ENCODE measurements at places on chromosomes 7 and 10. TPM values are rescaled to one million over a fixed set of nuclear protein-coding genes. Genes with fewer than 3 reads are reported as not detected.

The FBXL13 gene
- 0.24 TPM for total RNA-seq

- no peak for DNase-seq
- H3K36me3 ChIP-seq = no peaks in the 10 kb centered on the region
- no peak overlapping the region for H3K4me3 ChIP-seq
- no peak overlapping the region for H3K27ac ChIP-seq
- no peaks in the 10 kb centered on the region for H3K27me3 ChIP-seq
Observed at GRCh38 chr7:121182902-121183301, 145.9 kb upstream of the WNT16 start.

The MYOF gene
- 3.4 TPM for total RNA-seq

DNA sequence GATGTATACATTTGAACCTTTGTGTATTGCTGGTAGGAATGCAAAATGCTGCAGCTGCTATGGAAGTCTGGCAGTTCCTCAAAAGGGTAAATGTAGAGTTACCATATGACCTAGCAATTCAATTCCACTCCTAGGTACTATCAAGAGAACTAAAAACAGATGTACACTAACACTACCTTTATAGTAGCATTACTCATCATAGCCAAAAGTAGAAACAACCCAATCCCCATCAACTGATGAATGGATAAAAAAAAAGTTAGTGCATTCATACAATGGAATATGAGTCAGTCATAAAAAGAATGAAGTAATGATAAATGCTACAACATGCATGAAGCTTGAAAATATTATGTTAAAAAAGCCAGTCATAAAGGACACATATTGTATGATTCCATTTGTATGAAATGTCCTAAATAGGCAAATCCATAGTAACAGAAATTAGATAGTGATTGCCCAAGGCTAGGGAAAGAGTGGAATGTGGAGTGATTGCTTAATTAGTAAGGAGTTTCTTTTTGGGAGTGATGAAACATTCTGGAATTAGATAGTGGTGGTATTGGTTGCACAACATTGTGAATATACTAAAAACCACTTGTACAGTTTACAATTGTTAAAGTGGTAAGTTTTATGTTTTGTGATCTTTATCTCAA, 96.4 kb upstream of the AOAH start:
- DNase-seq = no peak
- H3K4me3 ChIP-seq = no peak overlapping the region
- H3K27me3 ChIP-seq = no peaks in the 10 kb centered on the region

The SLC25A40 gene
- 6.1 TPM for total RNA-seq

DNA sequence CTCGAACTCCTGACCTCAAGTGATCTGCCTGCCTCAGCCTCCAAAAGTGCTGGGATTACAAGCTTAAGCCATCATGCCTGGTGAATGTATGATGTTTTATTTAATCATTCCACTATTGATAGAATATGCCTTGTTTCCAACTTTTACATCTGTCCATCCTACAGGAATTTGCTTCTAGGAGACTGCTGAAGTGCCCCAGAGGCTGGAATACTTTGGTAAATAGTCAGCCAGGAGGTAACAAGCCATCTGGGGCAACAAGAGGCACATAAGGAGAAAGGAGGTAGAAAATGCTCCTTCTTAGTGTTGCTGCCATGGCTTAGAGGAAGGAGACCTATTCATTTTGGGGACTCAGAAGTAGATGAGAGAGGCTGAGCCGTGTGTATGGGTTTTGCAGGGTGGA, 14.8 kb downstream of the PLCE1 start:
- H3K4me1 ChIP-seq = no peaks in the 10 kb centered on the region
- H3K4me3 ChIP-seq = no peak overlapping the region
- H3K27me3 ChIP-seq = no peaks in the 10 kb centered on the region
- H3K27ac ChIP-seq = no peak overlapping the region
- no peak for DNase-seq
- no peaks in the 10 kb centered on the region for H3K36me3 ChIP-seq

DNA sequence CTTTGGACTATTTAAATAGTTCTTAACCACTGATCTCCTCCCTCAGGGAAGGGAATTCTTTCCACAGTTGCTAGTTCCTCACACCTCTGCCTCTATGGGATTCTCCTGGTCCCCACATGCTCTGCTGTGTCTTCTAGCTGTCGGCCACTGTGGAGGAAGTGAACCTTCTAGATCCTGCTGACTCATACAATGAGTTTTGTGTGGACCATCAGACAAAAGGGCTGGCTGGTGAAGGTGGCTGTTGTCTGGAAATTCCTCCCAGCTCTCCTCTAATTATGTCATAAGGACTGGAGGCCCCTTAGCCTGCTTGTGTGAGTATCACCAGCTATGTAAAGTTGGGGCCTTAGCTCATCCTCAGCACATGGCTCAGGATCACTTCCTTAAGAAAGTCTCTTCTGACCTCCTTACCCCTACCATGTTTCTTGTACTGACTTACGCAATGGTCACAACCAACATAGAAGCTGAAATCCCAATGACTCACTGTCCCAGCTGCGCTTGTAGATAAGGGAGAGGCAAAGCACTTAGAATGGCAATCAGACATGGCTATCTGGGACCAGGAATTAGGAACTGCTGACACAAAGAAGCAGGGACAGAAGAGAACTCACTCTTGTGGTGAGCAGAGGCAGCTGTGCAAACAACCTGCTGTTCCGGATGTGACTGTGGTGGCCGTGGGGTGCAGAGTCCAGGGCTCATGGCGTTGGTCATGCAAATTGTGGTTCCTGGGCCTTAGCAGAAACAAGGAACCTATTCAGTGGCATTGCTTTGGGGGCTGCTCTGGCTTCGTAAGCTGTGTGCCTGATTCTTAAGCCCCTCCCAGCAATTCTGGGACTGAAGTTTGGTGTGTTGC, 2.5 kb upstream of the MACC1 start:
- H3K36me3 ChIP-seq = no peaks in the 10 kb centered on the region
- no peaks in the 10 kb centered on the region for H3K4me1 ChIP-seq
- peak; percentile 56 for DNase-seq

GRCh38 chr7:157472311-157473050, 135.7 kb downstream of the DNAJB6 start:
- no peak for DNase-seq
- no peak overlapping the region for H3K27ac ChIP-seq
- no peaks in the 10 kb centered on the region for H3K27me3 ChIP-seq
- no peaks in the 10 kb centered on the region for H3K4me1 ChIP-seq
- H3K36me3 ChIP-seq = no peaks in the 10 kb centered on the region

- no peak overlapping the region for H3K27ac ChIP-seq
- H3K27me3 ChIP-seq = no peaks in the 10 kb centered on the region
- H3K36me3 ChIP-seq = no peaks in the 10 kb centered on the region
- H3K4me1 ChIP-seq = peaks cover 4% of the 10 kb centered on the region
- no peak for DNase-seq
- no peak overlapping the region for H3K4me3 ChIP-seq
Observed at GRCh38 chr10:43595739-43596298, 10.4 kb upstream of the ZNF485 start.

DNA sequence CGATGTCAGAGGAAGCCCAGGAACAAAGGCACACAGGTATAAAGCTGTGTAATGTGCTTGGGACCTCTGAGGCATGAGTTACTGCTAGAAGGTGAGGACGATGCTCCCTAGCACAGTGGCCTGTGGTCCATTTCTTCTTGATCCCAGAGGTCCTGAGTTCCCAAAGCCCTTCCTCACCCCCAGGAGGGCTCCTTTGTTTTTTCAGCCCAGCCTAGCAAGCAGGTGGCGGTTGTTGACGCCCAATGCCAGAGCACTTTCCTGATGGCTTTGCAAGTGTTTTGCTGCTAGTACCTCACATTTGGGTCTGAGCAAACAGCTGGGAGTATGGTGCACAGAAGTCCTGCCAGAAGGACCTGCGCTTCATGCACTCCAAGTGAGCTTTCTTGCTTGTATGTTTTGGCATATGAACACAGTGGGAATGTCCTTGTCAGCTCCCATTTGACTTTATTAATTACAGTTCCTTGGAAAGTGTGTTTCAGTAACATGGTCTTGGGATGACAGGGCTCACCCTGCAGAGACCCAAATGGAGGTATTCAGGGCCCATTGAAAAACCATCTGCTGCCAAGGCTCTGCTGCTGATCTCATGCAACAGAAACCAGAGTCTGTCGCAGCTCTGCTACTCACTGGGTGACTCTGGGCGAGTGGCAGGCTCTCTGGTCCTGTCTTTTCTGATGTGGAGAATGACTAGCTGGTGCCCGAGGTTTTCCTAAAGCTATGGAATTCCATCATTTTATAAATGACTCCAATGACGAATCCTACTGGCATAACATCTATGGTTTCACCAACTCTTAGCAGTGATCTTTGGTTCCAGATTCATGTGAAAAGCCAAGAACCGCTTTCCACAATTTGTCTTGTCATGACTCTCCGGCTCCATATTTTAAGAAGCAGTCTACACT, 134.9 kb downstream of the ARID5B start:
- DNase-seq = no peak
- no peak overlapping the region for H3K27ac ChIP-seq
- H3K4me1 ChIP-seq = peaks cover 12% of the 10 kb centered on the region
- H3K36me3 ChIP-seq = no peaks in the 10 kb centered on the region
- no peak overlapping the region for H3K4me3 ChIP-seq
- H3K27me3 ChIP-seq = no peaks in the 10 kb centered on the region

- no peaks in the 10 kb centered on the region for H3K36me3 ChIP-seq
- H3K27ac ChIP-seq = no peak overlapping the region
- H3K4me3 ChIP-seq = no peak overlapping the region
- no peaks in the 10 kb centered on the region for H3K4me1 ChIP-seq
Observed at GRCh38 chr10:109474261-109474660, 449.1 kb downstream of the XPNPEP1 start.

GRCh38 chr10:117134306-117135025, 3.6 kb downstream of the VAX1 start:
- peaks cover 31% of the 10 kb centered on the region for H3K4me1 ChIP-seq
- DNase-seq = no peak
- H3K36me3 ChIP-seq = no peaks in the 10 kb centered on the region
- H3K27me3 ChIP-seq = peaks cover 50% of the 10 kb centered on the region

GRCh38 chr10:120833222-120833928, 17.8 kb upstream of the WDR11 start:
- no peak for DNase-seq
- H3K36me3 ChIP-seq = no peaks in the 10 kb centered on the region
- H3K27me3 ChIP-seq = no peaks in the 10 kb centered on the region
- no peaks in the 10 kb centered on the region for H3K4me1 ChIP-seq
- H3K27ac ChIP-seq = no peak overlapping the region

The PDE6C gene
- total RNA-seq = not detected

DNA sequence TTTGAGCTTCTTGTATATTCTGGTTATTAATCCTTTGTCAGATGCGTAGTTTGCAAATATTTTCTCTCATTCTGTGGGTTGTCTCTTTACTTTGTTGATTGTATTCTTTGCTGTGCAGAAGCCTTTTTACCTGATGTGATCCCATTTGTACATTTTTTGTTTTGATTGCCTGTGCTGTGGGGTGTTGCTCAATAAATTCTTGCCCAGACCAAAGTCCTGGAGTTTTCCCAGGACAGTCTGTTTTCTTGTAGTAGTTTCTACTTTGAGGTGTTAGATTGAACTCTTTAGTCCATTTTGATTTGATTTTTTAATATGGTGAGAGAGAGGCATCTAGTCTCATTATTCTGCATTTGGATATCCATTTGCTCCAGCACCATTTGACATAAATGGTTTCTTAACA, 588.7 kb upstream of the MBL2 start:
- no peaks in the 10 kb centered on the region for H3K36me3 ChIP-seq
- no peak overlapping the region for H3K27ac ChIP-seq
- peak; percentile 57 for DNase-seq
- no peak overlapping the region for H3K4me3 ChIP-seq
- H3K27me3 ChIP-seq = no peaks in the 10 kb centered on the region

The GDF10 gene
- total RNA-seq = not detected

The GPR146 gene
- total RNA-seq = 43.9 TPM

The CRYGN gene
- not detected for total RNA-seq

The MXI1 gene
- 26.5 TPM for total RNA-seq

- H3K27ac ChIP-seq = no peak overlapping the region
- DNase-seq = no peak
- no peaks in the 10 kb centered on the region for H3K4me1 ChIP-seq
- no peak overlapping the region for H3K4me3 ChIP-seq
Observed at GRCh38 chr10:115831016-115831415, 442.0 kb downstream of the GFRA1 start.

GRCh38 chr10:110836706-110837105, 35.0 kb upstream of the PDCD4 start:
- no peaks in the 10 kb centered on the region for H3K27me3 ChIP-seq
- no peak overlapping the region for H3K4me3 ChIP-seq
- no peaks in the 10 kb centered on the region for H3K36me3 ChIP-seq
- no peak for DNase-seq
- peaks cover 13% of the 10 kb centered on the region for H3K4me1 ChIP-seq

DNA sequence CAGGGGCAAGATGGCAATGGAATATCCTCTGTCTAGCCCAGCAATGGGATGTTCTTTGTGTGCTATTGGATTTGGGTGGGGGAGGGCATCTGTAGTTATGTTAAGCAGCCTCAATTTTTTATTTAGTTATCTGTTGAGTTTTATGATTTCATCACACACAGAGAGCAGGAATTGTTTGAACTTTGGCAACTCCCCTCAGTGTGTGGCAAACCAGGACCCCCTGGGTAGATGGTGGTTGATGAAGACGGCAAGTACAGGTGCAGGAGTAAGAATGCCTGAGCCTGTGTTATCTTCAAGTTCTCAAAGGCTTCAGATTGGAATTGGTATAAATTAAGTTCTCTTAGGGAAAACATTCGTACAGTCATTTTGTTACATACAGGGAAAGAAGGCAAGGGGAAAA, 142.4 kb upstream of the SAMD8 start:
- no peaks in the 10 kb centered on the region for H3K4me1 ChIP-seq
- H3K27ac ChIP-seq = no peak overlapping the region
- H3K36me3 ChIP-seq = no peaks in the 10 kb centered on the region

DNA sequence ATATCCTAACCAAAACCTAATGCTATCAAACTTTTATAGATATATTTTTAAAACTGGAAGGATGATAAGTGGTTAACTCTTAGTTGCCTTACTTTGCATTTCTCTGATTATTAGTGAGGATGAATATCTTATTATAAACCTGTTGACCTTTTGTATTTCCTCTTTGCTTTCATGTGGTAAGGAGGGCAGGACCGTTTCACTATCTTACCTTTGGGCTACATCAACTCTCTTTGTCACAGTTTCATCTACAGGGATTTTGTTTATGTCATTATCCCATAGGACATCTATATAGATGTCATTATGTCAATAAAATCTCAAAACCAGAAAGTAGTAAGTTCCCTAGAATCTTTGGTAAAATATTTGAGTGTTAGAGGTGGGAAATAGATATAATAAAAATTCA, 219.3 kb downstream of the THSD7A start:
- no peaks in the 10 kb centered on the region for H3K27me3 ChIP-seq
- no peak overlapping the region for H3K4me3 ChIP-seq
- H3K4me1 ChIP-seq = peaks cover 7% of the 10 kb centered on the region
- H3K27ac ChIP-seq = no peak overlapping the region
- no peak for DNase-seq

The CNNM1 gene
- total RNA-seq = 0.12 TPM
